GM12864 (cell line): ENCODE measurements at places on chromosomes 5 and 9.

GRCh38 chr5:77590347-77590746 lies 48.2 kb downstream of the OTP start:
- DNase-seq = peak; percentile 18

GRCh38 chr9:87148331-87149104 lies 201.2 kb upstream of the GAS1 start:
- DNase-seq = no peak

DNA sequence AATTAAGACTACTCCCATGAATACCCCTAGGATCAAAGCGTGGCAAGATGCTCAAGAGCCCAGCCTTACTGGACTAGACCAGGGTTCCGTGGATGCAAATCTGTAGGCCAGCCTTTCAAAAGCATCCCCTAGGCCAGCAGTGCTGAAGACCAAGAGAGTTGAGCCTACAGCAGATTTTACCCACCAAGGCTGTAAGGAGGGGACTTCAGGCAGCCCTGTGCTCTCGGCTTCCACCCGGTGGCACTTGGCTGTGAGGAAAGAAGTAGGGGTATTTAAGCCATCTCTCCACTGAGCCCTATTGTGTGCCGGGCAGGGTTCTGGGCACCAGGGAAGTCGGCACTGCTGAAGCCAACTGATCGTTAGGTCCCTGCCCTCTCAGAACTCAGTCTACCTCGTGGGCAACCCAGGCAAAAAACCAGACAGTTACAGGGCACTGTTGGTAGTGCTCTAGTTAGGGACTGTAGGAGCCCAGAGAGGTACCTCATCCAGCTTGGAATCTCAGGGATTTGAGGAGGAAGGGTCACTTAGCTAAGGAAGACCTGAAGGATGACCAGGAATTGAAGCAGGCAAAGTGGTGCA lies 25.5 kb downstream of the TCF7 start:
- DNase-seq = no peak

DNA sequence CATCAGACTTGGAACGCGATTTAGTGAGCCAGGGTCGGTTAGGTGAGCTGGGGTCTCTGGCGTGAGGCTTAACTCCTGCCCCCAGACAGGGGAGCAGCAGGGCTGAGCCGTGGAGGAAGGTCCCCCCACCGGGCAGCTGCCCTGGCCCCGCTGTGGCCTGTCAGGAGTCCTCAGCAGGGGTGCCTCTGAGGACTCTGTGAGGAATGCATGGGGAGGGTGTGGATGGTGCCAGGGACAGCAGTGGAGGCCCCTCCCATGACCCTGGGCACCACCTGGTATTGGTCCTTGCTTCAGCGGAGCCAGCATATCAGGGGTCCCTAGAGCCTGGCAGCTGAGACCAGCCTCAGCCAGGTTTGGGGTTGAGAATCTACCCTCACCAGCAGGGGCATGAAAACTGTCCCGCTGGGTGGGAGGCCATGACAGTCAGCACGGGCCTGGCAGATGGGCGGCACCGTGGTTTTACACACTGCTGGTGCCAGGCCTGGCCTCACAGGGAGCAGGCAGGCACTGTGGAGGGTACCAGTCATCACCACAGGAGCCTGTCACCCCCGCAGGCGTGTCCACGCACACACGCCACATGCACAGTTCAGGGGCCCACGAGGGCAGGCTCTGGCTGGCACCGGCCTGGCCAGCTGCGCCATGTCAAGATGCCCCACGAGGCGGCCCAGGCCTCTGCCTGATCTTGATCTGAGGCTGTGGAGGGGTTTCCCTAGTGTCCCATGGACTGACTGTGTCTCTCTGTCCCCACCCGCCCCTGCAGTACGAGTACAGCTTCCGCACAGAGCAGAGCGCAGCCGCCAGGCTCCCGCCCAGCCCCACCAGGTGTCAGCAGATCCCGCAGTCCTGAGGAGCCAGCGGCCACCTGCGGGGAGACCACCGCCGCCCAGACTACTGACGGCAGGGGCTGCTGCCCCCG lies 111.1 kb upstream of the LMX1B start:
- DNase-seq = no peak

DNA sequence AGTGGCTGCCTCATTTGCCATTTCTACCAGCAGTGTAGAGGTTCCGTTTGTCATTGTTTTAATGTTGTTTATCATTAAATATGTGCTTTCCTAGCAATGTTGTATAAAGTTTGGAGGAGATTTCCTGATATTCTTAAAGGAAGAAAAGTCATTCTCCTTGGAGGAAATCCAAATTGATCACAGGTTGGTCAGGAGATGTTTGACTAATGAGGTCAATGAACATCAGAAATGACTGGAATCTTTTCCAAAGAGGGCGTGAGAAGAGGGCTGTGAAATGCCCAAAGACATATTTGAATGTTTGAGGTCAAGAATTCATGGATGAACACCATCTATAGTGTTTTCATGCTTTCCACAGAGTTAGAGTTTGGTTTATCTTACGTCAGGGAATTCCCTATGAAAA lies 471.3 kb downstream of the MAT2B start:
- no peak for DNase-seq

DNA sequence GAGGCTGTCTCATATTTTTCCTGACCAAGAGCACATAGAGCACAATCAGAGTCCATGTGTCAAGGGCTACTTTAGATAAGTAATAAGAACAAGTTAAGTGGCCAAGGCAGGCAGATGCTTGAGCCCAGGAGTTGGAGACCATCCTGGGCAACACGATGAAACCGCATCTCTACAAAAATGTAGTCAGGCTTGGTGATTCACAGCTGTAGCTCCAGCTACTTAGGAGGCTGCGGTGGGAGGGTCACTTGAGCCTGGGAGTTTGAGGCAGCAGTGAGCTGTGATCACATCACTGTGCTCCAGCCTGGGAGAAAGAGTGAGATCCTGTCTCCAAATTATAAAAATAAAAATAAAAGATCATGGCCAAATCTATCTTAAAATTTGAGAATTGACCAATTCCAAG lies 767.9 kb upstream of the CTNND2 start:
- no peak for DNase-seq

DNA sequence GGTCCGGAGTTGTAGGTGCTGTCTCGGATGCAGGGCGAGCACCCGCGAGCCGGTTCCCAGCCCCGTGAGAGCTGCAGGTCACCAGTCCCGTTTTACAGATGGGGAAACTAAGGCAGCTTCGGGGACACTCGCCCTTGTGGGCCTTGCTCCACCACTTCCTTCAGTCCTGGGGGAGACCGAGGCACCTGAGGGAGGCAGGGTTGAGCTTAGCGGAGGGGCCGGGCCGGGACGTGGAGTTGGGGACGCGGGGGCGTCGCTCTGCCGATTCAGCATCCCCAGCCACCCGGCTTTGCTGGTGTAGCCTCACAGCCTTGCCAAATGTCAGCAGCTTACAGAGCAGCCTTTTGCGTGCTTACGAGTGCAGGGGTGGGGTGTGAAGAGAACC lies 530 bp downstream of the BBLN start:
- DNase-seq = no peak

GRCh38 chr5:135671052-135671705 lies 92.4 kb upstream of the CXCL14 start:
- DNase-seq = no peak

- no peak for DNase-seq
Measured at GRCh38 chr5:19536387-19536786, 451.6 kb downstream of the CDH18 start.

DNA sequence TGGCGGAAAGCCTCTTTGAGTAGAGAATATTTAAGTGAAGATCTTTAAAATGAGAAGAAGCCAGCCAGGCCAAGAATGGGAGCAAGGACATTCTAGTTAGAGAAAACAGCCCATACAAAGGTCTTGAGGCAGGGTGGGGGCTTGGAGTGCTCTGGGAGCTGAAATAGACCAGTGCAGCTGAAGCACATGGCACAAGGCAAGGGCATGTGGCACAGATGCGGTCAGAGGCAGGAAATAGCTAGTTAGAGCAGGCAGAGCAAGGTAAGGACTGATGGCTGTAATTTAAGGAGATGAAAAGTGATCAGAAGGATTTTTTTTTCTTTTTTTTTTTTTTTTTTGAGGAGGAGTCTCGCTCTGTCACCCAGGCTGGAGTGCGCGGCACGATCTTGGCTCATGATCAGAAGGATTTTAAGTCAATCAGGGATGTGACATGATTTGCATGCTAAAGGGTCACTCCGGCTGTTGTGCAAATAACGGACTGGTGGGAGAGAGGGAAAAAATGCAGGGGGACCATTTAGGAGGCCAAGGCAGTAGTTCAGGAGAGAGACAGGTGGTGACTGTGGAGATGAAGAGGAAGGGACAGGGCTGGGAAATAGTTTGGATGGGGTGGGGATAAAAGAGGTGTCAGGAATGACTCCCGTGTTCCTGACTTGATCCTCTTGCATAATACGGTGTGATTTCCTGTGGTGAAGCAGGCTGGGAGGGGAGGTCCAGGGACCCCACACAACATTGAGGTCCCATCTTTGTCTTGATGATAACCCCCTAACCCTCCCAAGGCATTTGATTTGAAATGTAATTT lies 207.6 kb downstream of the HSPA4 start:
- no peak for DNase-seq

DNA sequence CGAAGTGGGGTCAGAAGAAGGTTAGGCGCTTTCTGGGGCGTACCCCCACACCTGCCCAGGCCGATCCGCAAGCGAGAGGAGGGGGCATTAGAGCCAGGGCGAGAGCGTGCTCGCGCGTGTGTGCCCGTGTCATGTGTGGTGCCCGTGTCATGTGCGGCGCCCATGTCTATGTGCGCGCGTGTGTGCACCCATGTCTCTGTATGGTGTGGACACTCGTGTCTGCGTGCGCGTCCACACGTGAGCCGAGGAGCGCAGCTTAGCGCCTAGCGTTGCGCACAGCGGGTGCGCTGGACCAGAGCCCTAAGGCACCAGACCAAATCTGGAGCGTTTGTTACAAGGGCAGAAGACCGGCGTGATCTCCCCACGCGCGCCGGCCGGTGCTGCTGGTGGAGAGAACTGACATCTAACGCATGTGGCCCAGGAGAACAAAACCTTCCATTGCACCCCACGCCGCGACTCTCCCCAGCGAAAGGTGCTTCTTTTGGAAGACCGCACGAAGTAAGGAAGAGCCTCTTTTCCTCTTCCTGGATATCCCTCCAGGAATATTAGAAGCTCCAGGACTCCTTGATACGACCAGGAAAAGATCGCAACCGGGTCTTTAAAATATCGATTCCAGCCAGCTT lies 644 bp downstream of the NIM1K start:
- no peak for DNase-seq

- DNase-seq = no peak
Measured at GRCh38 chr5:75584641-75585040, 26.6 kb upstream of the ANKDD1B start.

GRCh38 chr9:38352530-38353328 lies 39.8 kb upstream of the ALDH1B1 start:
- no peak for DNase-seq

- no peak for DNase-seq
Measured at GRCh38 chr5:79736528-79737514, 47.2 kb downstream of the CMYA5 start.

DNA sequence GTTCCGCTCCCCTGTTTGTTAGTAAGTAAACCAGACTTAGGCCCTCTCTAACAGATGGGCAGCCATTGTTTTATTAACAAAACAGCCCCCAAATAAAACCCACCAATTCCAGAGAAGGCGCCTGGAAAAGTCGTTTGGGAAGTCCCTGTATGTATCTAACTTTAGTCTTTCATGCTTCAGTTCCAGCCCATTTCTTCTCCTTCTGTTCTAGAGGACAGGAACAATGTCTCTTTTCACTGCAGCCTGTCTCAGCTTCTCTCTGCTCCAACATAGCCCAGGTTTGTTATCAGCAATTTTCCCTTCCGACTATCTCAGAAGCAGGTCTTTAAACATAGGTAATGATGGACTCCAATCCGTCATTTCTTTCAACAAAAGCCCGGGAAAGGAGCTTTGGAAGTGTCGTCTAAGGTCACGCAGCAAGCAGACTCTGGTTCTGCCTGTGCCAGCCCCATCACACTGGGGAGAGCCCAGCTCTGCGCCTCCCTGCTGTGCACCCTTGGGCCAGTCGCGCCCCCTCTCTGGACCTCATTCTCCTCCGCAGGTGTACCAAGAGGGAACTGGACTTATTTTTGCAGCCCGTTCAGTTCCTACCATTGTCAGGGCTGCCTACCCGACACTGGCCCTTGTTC lies 9.6 kb upstream of the AKNA start:
- no peak for DNase-seq

DNA sequence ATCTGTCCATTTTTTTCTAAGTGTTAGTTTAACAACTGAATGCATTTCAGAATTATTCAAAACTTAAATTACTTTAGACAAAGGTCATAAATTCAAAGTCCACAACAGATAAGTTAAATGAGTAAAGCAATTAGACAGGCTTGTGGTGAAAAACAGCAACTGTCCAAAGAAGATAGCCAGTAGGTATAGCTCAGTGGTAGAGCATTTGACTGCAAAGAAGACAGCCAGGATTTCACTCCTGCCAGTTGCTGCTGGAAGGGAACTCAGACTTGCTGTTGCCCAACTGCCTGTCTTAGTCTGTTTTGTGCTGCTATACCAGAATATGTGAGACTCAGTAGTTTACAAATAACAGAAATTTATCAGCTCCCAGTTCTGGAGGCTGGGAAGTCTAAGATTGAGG lies 10.0 kb downstream of the FANCC start:
- no peak for DNase-seq

- no peak for DNase-seq
Measured at GRCh38 chr5:160479926-160480325, 58.3 kb downstream of the PTTG1 start.

DNA sequence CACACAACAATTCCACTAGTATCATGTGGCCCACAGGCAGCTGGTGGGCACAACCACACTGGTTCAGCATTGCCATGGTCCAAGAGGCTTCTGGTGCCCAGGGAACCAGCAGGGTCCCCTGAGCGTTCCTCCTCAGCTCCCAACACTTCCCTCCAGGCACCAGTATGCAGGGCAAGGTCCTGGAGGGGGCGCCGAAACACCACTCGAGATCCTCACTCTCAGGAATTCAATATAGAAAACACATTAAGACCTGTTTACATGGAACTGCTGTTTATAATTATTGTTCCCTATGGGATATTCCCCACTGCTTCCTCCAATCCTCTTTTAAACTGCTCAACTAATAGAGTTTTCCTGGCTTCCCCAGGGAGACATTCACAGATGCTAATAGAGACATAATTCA lies 91.9 kb upstream of the GABRP start:
- DNase-seq = no peak

- no peak for DNase-seq
Measured at GRCh38 chr9:34240006-34240405, 61.2 kb downstream of the UBAP1 start.

GRCh38 chr9:87746186-87746585 lies 20.3 kb downstream of the CTSL start:
- DNase-seq = no peak

- DNase-seq = no peak
Measured at GRCh38 chr9:111036429-111036789, 1.9 kb downstream of the LPAR1 start.

DNA sequence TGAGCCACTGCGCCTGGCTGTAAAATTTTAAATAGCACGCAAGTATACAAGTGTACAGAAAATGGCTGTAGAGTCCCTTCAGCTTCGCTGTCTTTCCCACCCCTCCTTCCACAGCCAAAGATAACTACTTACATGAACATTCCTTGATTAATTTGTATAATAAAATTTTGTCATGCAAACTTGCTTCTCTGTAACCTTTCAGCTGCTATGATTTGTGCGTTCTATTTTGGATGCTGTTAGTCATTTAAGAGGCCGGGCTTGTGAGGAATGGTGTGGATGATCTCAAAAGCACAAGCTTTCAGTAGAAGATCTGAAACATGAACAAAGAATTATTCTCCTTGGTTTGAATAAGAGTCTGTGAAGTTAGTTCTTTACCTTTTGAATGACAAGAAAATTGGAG lies 115.0 kb upstream of the TLE1 start:
- no peak for DNase-seq
